ENCODE measurements at places on chromosomes 7 and 10.

- H3K4me1 ChIP-seq, result no peaks in the 10 kb centered on the region
- no peak overlapping the region for H3K27ac ChIP-seq
- no peak overlapping the region for H3K4me3 ChIP-seq
- DNase-seq, result peak; percentile 71
Measured at GRCh38 chr7:10889266-10889898, 84.3 kb upstream of the PHF14 start.

DNA sequence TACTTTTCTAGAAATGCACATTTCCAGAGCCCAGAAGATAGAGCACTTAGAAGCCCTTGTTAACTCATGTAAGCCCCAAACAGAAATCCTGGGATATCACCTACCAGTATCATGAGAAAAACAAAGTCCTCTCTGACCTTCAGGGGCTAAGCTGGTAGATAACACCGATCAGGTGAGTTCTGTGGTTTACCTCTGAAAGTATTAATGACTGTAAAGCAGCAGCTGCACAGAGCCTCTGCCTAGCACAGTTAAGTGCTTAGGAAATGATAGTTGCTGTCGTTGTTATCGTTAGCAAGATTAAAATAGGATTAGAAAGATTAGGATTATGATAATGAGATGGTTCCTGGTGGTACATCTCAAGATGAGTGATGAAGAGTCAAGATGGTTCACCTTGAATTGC, 64.9 kb downstream of the PLXNA4 start:
- peak overlapping the region; percentile 5 for H3K27ac ChIP-seq
- no peaks in the 10 kb centered on the region for H3K27me3 ChIP-seq
- peak; percentile 90 for DNase-seq
- peaks cover 23% of the 10 kb centered on the region for H3K4me1 ChIP-seq

DNA sequence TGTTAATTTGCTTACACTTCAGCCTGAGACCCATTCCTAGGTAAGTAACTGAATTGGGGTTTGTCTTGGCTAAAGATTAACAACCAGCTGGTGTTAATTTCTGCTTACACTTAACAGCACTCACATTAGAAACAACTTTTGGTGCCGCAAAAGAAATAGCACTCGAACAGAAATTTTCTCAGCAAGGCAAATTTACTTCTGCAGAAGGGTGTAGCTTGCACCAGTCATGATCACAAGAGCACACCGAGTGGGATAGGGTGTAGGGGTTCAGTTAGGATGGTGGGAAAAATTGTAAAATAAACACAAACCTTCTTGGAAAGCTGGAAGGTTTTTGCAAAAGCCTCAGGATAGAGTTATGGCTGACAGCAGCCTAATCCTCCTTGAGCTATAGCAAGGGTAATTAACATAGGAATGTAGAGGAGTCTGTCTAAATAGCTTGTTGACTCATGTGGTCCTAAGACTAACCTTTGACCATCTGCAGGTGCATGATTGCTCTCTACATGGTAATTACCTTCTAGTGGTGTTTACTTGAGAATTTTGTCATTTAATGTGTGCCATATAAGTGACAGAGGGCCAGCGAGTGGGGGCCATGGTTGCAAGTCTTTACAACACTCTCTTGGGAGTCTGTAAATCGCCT, 67.8 kb upstream of the CDK13 start:
- H3K27ac ChIP-seq, result no peak overlapping the region
- no peak overlapping the region for H3K4me3 ChIP-seq
- H3K4me1 ChIP-seq, result no peaks in the 10 kb centered on the region
- no peaks in the 10 kb centered on the region for H3K36me3 ChIP-seq

DNA sequence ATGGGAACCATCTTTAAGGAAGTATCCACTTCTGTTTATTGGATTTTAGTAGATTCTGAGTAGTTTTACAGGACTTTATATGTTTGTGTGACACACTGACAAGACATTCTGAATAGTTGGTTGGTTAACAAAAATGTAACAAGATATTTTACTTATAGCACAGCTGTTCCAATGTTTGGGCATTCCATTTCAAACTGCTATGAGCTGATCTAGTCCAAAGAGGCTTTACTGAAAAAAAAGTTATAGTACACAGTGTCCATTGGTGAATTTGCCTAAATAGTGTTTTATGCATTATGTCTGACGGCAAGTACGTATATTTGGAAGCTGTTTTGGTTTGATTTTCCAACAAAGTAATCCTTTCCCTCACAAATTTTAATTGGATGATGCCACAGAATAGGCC, 99.1 kb downstream of the SAMD9 start:
- no peaks in the 10 kb centered on the region for H3K36me3 ChIP-seq
- H3K27me3 ChIP-seq, result no peaks in the 10 kb centered on the region
- H3K27ac ChIP-seq, result no peak overlapping the region
- no peaks in the 10 kb centered on the region for H3K4me1 ChIP-seq
- DNase-seq, result no peak

DNA sequence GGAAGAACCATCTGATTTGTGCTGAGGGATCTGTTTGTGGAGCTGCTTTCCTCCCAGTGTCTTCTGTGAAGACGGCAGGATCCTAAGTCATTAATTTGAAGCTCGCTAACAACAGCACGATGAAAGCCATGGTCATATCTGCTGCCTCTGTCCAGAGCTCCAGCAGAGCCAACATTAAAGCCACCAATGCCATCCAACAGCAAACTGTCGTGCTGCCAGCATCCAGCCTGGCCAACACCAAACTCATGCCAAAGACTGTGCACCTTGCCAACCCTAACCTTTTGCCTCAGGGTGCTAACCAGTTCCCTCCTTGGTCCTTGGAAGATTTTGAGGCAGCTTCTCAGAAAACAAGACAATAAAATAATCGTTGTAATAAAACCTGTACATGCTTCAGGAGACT, 36.2 kb downstream of the HTR5A start:
- no peak for DNase-seq
- H3K36me3 ChIP-seq, result no peaks in the 10 kb centered on the region
- H3K4me1 ChIP-seq, result no peaks in the 10 kb centered on the region
- no peak overlapping the region for H3K27ac ChIP-seq

DNA sequence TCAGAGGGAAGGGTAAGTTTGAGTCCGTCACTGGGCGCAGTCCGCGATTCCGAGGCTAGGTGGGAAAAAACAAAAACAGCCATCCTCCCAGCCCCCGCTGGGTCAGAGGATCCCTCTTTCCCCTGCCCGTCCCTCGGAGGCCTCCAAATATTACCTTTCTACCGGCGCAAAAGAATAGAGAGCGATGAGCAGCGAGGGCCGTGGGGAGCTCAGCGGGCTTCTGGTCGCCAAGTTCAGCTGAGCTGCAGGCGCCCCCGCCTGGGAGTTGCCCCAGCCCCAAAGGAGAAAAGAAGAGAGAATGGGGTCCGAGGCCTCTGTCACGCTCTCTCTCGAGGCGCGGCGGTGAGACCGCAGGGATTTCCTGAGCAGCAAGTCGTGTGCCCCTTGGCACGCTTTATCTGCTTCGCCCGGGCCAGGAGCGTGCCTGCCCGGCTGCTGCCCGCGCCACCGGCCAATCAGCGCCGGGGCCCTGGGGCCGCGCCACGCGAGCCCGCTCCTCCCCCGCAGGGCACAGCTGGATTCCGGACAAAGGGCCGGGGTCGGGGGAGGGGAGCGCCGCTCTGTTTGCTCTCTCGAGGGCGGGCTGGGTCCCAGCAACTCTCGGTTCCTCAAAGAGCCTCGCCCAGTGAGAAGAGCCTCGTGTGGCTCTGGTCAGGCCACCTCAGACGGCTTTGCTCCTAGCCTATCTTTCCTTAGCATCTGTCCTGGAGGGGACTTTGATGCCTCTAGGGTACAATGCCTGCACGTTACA, at the start of gene NEUROG3:
Gene NEUROG3 (minus strand): TSS at position 367 of the 751 bp plus-strand sequence. CDS start 379 bp downstream, outside the sequence.
- DNase-seq, result peak; percentile 23
- no peak within 1 kb of the TSS for H3K4me3 ChIP-seq
- no peaks in the 10 kb centered on the region for H3K36me3 ChIP-seq
- H3K4me1 ChIP-seq, result 0 out of 2 replicates have a peak, but pooled peaks cover 3% of the 10 kb centered on the region
- peaks cover 90% of the 10 kb centered on the region for H3K27me3 ChIP-seq

- H3K27ac ChIP-seq, result no peak overlapping the region
- H3K27me3 ChIP-seq, result no peaks in the 10 kb centered on the region
- H3K36me3 ChIP-seq, result no peaks in the 10 kb centered on the region
- no peak for DNase-seq
- H3K4me3 ChIP-seq, result no peak overlapping the region
- no peaks in the 10 kb centered on the region for H3K4me1 ChIP-seq
Measured at GRCh38 chr10:129812398-129812797, 151.7 kb downstream of the EBF3 start.

- peaks cover 13% of the 10 kb centered on the region for H3K4me1 ChIP-seq
- no peaks in the 10 kb centered on the region for H3K27me3 ChIP-seq
- DNase-seq, result no peak
- no peak overlapping the region for H3K4me3 ChIP-seq
Measured at GRCh38 chr10:43282881-43283280, 16.0 kb upstream of the RASGEF1A start.

GRCh38 chr10:10977978-10978377, 39.7 kb upstream of the CELF2 start:
- no peak overlapping the region for H3K4me3 ChIP-seq
- no peaks in the 10 kb centered on the region for H3K4me1 ChIP-seq
- H3K27me3 ChIP-seq, result no peaks in the 10 kb centered on the region
- H3K27ac ChIP-seq, result no peak overlapping the region

- DNase-seq, result no peak
- H3K27me3 ChIP-seq, result peaks cover 16% of the 10 kb centered on the region
- peak overlapping the region; percentile 18 for H3K4me3 ChIP-seq
- no peaks in the 10 kb centered on the region for H3K36me3 ChIP-seq
Measured at GRCh38 chr7:157016024-157016351, 5.5 kb upstream of the MNX1 start.

DNA sequence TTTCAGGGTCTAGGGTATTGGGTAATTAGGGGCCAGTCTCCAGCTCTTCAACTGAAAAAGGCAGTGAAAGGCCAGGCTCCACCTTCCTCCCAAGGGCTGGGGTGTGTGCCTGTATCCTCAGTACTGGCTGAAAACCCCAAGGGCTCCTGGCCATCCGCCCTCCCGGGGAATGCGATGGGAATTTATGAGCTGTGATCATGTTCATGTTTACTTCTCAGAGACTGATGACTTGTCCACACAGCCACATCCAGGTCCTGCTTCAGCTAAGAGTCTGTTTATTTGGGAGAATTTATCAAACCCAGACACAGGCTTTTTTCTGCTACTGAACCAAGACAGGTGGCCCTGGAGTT, 91.7 kb downstream of the CCDC3 start:
- no peaks in the 10 kb centered on the region for H3K36me3 ChIP-seq
- no peak overlapping the region for H3K27ac ChIP-seq
- no peak for DNase-seq
- H3K27me3 ChIP-seq, result no peaks in the 10 kb centered on the region
- H3K4me3 ChIP-seq, result no peak overlapping the region
- H3K4me1 ChIP-seq, result no peaks in the 10 kb centered on the region

- H3K27ac ChIP-seq, result no peak overlapping the region
- H3K36me3 ChIP-seq, result no peaks in the 10 kb centered on the region
- no peak for DNase-seq
- H3K27me3 ChIP-seq, result no peaks in the 10 kb centered on the region
- no peak overlapping the region for H3K4me3 ChIP-seq
Measured at GRCh38 chr10:88861036-88861435, 9.4 kb upstream of the ANKRD22 start.
